Stimulated activated naive CD4-positive, alpha-beta T cell (primary cell): ENCODE measurements at places on chromosomes 3 and 15.

DNA sequence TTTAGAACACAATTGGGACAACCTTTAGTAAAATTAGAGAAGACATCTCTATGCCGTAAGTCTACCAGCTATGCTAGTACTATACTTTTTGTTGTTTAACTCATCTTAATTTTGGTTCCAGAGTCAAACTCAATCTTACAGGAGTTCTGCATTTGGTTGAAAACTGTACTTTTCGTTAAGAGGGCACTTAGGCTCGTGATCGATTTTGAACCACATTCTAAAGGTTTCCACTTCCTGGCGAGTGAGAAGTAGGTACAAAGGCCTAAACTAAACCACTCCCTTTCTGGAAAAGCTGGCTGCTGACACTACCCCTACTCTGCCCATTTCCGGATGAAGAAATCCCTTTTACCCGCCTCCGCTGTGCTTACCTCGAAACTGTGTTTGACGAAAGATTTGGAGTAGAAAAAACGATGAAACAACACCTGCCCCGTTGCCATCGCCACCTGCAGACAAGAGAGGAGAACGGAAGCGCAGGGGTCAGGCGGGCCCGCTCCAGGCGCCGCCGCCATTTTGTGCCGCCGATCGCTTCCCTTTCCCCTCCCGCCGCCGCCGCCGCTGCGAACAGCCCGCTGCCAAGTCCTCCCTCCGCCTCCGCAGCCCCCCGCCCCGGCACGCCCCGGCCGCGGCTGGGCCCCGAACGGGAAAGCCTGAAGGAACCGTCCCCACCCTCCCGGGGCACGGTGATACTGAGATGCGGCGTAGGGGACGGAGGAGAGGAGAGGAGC, 748 bp downstream of the CCNL1 start:
- DNase-seq, result peak; percentile 83

DNA sequence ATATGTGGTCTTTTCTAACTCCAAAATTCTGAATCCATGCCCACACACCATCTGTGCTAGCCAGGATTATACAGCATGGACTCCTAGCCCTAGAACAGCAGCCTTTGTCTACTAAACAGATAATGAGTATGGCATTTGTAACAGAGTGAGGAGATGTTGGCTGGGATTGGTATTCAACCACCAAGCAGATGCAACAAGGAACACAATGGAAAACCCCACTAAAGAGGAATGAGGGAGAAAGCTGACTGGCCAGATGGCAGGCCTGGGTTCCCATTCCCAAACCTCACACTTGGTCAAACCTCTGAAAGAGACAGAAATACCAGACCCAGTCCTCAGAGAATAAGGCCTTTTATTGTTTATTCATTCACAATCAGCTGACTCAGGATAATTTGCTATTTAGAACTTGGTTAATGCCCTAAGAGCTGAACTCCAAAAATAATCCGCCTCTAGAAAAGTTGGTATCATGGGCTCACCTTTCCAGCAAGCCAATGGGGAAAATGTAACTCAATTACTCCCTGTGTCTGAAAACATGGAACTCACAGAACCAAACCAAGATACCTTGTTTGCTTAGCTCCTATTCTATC, 145.6 kb downstream of the LRRC3B start:
- DNase-seq, result no peak

GRCh38 chr3:138914870-138915502, 32.0 kb downstream of the FOXL2 start:
- no peak for DNase-seq

GRCh38 chr3:184337399-184337714, at the start of gene FAM131A:
Gene FAM131A, plus strand, starts transcription at chr3:184337600. Its CDS starts 31 bp downstream, at chr3:184337631.
- no peak for DNase-seq

DNA sequence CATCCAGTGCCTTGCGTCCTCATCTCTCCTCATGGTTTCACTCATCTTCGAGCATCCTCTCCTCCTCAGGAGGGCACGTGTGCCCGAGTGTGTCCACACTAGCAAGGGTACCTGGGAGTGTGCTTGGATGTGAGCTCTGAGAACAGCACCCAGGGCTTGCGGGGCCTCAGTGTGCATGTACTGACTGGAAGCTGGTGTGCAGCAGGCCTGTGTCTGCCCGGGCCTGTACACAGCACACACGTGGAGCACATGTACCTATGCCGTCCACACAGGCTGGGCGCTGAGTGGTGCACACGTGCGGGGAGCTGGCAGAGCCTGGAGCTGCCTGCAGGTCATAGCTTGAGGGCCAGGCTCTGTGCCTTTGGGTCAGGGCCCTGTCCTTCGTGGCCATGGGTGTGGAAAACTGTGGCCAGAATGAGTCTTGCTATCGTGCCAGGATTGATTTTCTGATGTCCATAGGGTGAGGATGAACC, 34.9 kb downstream of the TSPAN3 start:
- DNase-seq, result no peak

DNA sequence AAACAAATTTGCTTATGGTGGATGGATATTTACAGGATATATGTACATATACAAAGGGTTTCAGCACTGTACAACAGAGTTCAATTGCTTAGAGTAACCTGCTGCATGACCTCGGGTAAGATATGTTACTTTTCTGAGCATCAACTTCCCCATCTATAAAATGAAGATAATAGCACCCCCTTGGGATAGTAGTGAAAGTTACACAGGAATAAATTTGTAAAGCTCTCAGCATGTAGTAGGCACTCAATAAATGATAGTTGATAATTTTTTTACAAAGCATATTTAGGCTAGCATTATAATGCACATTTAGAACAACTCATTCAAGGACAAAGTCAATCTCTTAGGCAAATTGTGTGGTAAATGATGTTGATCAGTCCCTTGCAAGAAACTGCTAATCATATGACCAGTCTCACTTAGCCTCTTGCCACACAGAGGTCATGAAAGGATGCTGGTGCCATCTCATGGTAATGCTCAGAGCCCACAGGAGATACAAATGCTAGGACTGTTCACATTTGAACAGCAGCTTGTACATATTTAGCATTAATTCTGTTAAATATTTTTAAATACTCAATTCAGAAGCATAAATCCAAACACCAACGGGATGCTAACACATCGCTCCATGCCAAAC, 123.9 kb downstream of the MAGI1 start:
- no peak for DNase-seq

DNA sequence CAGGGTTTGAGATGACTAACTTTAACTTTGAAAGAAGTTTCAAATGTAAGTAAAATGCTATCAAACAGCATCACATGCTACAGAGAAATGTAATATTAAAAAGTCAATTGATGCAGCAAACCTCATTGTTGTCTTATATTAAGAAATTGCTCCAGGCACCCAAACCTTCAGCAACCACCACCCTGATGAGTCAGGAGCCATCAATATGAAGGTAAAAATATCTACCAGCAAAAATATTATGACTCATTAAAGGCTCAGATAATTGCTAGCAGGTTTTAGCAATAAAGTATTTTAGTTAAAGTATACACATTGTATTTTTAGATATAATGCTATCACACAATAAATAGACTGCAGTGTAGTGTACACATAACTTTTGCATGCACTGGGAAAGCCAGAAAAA, 746.3 kb downstream of the ZPLD1 start:
- DNase-seq, result no peak

GRCh38 chr3:11385891-11386290, 113.7 kb downstream of the ATG7 start:
- no peak for DNase-seq

- no peak for DNase-seq
Measured at GRCh38 chr3:14524311-14524711, 15.8 kb downstream of the GRIP2 start.

DNA sequence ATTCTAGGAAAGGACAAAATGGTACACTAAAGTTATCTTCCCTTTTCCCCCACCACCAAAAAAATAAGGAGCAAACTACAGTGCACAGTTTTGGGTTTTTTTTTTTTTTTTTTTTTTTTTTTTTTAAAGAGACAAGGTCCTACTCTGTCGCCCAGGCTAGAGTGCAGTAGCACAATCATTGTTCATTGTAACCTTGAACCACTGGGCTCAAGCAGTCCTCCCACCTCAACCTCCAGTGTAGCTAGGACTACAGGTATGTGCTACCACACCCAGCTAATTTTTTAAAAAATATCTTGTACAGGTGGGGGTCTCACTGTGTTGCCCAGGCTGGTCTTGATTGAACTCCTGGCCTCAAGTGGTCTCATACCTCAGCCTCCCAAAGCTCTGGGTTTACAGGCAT, 14.9 kb downstream of the SETD5 start:
- no peak for DNase-seq

- DNase-seq, result no peak
Measured at GRCh38 chr3:182399978-182400737, 393.1 kb upstream of the ATP11B start.

GRCh38 chr3:149342413-149343380, 9.3 kb upstream of the TM4SF18 start:
- DNase-seq, result no peak
